ENCODE measurements at places on chromosomes 4 and X. TPM values are rescaled to one million over a fixed set of nuclear protein-coding genes. Genes with fewer than 3 reads are reported as not detected.

PLS3 gene
- total RNA-seq, result 0.81 TPM

GRCh38 chr4:145528601-145529000, 46.9 kb downstream of the SMAD1 start:
- H3K36me3 ChIP-seq, result no peaks in the 10 kb centered on the region
- H3K4me1 ChIP-seq, result no peaks in the 10 kb centered on the region
- no peak overlapping the region for H3K27ac ChIP-seq
- DNase-seq, result no peak

- peak overlapping the region; percentile 45 for H3K4me3 ChIP-seq
- no peaks in the 10 kb centered on the region for H3K36me3 ChIP-seq
- H3K27ac ChIP-seq, result no peak overlapping the region
- peaks cover 15% of the 10 kb centered on the region for H3K4me1 ChIP-seq
- no peaks in the 10 kb centered on the region for H3K27me3 ChIP-seq
- no peak for DNase-seq
These were observed 5.7 kb upstream of the PLCXD1 start for GRCh38 chrX:275476-275966.

DNA sequence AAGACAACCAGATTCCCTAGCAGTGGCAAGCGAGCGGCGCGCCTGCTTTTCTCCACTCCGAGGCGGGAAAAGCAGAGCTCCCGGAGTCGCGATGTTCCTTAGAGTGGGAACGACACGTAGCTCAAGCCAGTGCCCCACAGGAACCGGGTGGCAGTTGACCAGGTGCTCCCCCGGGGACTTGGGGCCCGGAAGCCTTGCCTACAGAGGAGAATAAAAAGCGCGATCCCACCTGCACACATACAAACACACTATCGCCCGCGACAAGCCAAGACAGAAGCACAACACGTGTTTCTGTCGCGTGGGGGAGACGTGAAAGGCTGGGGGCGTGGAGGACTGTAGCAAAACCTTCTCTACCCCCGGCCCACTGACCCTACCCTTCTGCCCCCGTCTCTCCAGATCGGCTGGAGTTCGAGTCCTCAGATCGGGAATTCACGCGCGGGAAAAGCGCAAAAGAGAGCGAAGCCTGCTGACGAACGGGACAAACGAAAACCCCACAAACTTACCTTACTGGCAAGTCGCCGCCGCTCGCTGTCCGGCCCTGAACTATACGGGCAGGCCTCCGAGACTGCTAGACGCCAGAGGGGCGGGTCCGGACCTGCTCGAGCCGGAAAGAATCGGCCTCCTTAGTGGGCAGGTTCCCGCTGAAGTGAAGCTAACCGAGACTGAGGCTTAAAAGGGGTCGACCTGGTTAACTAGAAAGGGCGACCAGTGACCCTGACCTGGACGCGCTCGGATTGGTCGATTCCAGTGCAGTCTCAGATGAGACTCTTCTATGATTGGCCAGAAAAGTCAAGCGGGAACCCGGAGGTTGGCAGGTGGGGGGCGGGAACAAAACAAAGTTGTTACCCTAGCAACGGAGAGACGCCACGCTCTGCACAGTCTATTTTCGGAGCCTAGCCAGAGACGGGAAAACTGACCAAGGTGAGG, at the start of the genes DNAAF6 and NUP62CL:
DNAAF6 (plus strand) TSS at position 842 of the 927 bp plus-strand sequence. CDS start 6,265 bp downstream, outside the sequence.
NUP62CL (minus strand) TSS at position 664 of the 927 bp plus-strand sequence. CDS start 31,287 bp downstream, outside the sequence.
- no peaks in the 10 kb centered on the region for H3K36me3 ChIP-seq
- peaks cover 2% of the 10 kb centered on the region for H3K27me3 ChIP-seq
- H3K4me3 ChIP-seq, result peak within 1 kb of the TSS; percentile 85
- peaks cover 2% of the 10 kb centered on the region for H3K4me1 ChIP-seq
- DNase-seq, result peak; percentile 77

- no peak for DNase-seq
- H3K36me3 ChIP-seq, result no peaks in the 10 kb centered on the region
- H3K27me3 ChIP-seq, result peaks cover 5% of the 10 kb centered on the region
- H3K27ac ChIP-seq, result no peak overlapping the region
- no peaks in the 10 kb centered on the region for H3K4me1 ChIP-seq
These were observed 1.4 kb upstream of the UGT2B4 start for GRCh38 chr4:69497076-69497475.
